NCI-H1930 (cell line): ENCODE measurements at places on chromosomes 3 and 15.

- DNase-seq: no peak
These were observed 776.8 kb downstream of the GRM7 start for GRCh38 chr3:7637694-7638093.

DNA sequence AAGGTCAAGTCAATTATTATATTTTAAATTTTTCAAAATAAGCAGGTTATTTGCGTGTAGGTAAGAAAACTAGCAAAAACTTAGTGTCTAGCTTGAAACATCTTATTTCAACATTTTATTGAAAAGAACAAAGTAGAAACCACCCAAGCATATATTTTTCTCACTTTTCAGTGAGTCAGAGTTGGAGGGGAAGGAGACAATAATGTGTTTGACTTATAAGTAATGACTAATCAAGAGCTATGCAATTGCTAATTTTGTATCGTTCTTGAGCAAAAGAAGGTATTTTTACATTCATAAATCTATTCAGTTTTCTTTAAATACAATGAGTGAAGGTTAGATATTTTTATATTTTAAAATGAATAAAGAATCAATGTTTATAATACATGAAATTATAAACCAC lies 54.4 kb upstream of the P2RY1 start:
- DNase-seq: no peak

DNA sequence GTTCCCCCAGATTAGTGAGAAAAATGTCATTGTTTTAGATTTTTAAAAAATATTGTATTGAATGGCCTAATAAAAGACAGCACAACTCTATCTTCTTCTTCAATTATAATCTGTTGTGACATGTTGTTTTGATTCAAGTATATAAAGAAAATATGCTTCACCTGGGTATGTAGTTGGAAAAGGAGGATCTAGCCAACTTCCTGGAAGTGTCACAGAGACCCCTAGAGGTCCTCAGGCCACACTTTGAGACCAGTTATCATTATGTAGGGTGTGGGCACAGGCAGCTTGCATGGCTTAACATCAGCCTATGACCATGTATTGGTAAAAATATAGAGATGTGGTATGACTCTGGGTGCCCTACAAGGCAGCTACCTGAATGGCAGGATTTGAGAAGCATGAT lies 14.7 kb upstream of the RYR3 start:
- no peak for DNase-seq

- DNase-seq: no peak
These were observed 13.5 kb downstream of the VIPR1 start for GRCh38 chr3:42515976-42516375.

GRCh38 chr15:91073077-91073476 lies 27.0 kb upstream of the SV2B start:
- DNase-seq: no peak

DNA sequence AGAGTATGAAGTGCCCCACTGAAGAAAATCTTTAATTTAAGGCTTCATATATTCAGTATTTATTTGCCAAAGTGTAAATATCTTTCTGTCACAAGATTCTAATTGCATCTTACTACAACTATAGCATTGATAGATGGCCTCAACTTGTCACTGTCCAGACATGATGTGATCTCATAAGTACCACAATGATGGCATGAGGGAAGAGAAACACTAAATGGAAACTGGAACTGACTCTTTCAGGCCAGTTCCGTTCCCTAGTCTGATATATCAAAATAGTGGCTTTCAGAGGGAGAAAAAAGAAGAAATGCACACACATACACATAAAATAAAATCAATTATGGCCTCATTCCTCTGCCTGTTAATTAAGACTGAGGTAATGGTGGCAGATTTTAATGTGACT lies 615.7 kb downstream of the TBL1XR1 start:
- no peak for DNase-seq

DNA sequence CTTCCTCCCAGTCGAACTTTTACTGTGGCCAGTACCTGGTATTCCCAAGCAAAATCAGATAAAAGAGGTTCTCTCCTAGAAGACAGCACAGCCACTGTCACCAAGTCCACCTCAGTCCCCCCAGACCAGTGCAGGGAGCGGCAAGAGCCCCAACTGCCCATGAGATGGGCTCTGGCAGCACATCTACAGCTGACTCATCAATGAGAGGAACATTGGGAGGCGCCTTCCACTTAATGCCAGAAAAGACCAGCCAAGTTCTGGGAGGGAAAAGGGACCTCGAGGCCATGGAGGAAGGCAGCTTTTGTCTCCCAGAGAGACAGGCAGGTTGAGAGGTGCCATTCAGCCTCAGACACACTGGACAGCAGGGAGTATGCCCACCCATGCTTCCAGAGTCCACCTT lies 28.2 kb downstream of the POC1A start:
- no peak for DNase-seq

- DNase-seq: no peak
These were observed 132.9 kb downstream of the RYR3 start for GRCh38 chr15:33443708-33444107.

- DNase-seq: no peak
These were observed 12.4 kb downstream of the GLYCTK start for GRCh38 chr3:52299879-52300611.

- DNase-seq: no peak
These were observed 39.3 kb downstream of the ADCY5 start for GRCh38 chr3:123409443-123410148.

- no peak for DNase-seq
These were observed 31.2 kb upstream of the MYO5C start for GRCh38 chr15:52326756-52327155.

GRCh38 chr3:42159706-42160472 lies 68.7 kb downstream of the TRAK1 start:
- DNase-seq: no peak

- DNase-seq: no peak
These were observed 13.2 kb upstream of the ZBTB20 start for GRCh38 chr3:115160295-115160694.

- DNase-seq: no peak
These were observed 347.9 kb upstream of the STAC start for GRCh38 chr3:36032180-36033047.

DNA sequence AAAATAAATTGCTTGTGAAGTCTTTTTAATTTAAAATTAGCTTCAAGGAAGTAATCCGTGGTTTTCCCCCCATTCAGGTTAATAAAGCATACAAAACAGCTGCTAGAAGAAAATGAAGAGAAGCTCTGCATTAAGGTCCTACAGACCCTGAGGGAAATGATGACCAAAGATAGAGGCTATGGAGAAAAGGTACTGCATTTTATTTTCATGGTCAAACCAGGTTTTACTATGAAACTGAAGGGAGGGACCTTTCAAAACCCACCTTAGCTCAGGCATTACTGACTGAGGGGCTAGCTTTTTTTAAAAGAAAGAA lies 218.5 kb downstream of the ITPR1 start:
- DNase-seq: no peak

GRCh38 chr3:78086150-78086549 lies 1046.3 kb downstream of the ROBO2 start:
- no peak for DNase-seq
